Stimulated activated CD4-positive, alpha-beta T cell treated with anti-CD3 and anti-CD28 coated beads, Interleukin-1b, Interleukin-23, amount 100 ng/mL, for 1 hour (primary cell): ENCODE measurements at places on chromosomes 12 and 14.

GRCh38 chr14:63960926-63961567 lies 108.2 kb downstream of the SYNE2 start:
- DNase-seq: no peak

- peak; percentile 43 for DNase-seq
Measured at GRCh38 chr14:21852061-21852664, 178.5 kb upstream of the OR4E1 start.

DNA sequence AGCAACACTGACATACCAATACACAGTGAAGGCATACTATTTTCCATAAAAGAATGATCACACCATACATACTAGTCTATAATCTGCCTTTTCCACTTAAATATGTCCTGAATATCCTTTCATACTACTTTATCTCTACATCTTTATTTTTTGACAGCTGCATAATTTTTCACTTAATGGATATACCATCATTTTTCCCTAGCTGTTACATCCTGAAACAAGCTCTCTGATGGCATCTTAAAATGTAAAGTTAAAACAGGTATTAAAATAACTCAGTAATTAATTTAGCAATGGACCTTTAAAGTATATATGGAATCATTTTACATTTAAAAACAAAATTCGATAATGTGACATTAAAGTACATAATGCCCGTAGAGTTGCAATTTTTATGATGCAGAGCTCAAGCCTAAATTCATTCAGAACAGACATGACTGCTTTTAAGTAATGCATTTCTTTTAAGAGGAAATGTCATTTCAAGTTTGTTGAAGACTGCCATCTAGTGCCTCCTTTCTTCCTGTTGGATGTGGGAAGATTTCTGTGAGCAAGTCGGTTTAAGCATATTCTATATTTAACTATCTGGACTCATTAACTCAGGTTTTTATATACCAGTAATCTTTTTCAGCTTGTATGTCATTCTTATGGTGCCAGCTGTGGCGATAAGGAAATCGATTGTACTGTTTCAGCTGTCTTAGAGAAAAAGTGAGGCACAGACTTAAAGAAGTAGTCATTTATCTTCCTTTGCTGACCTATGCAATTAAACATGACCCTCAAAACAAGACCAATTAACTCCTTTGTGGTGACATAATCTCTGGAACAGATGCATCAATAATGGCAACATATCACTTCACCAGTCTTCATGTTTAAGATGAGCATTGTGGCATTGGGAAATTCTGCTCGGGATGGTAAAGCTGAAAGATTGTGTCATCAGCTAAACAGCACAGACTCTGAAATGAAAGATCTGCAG lies 20.3 kb downstream of the PRICKLE1 start:
- no peak for DNase-seq

DNA sequence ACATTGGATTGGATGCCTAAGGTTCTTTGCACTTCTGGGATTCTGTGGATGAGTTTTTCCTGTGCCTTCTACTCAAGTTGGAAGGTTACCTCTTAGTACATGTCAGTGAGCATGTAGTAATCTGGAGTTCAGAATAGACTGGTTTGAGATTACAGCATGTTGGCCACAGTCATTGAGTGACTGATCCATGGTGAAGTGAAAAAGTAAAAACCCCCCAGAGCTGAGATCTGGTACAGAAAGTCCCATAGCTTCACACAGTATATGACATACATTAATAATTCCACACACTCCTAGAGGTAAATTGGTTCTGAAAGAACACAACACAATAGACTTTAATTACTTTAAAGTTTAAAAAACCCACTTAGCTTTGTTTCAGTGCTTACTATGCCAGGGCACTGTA lies 11.9 kb upstream of the CCND2 start:
- DNase-seq: no peak

- DNase-seq: no peak
Measured at GRCh38 chr12:47901718-47902093, 3.1 kb downstream of the VDR start.

DNA sequence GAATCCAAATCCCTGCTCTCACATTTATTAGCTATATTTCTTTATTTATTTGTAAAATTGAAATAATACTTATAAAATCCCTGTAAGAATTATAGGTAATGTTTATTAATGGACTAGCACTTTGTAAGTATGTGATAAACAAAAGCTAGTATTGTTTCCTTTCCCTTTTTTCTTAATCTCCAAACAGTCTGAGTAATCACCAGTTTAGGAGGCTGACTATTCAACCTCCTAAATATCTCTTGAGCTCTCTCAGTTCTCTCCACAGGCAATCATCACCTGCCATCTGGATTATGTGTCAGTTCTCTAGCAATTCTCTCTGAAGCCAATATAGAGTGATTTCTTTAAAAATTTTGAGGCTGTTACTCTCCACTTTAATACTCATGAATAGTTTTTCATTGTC lies 9.2 kb upstream of the LYZ start:
- DNase-seq: no peak
